Skin of body (tissue), 3 donors: ENCODE measurements at places on chromosomes 16 and 17. TPM values are rescaled to one million over a fixed set of nuclear protein-coding genes. Genes with fewer than 3 reads are reported as not detected.

SCPEP1 gene
- 40.9 TPM for total RNA-seq

IQCK gene
- 11.4 TPM for total RNA-seq

OR3A3 gene
- total RNA-seq = not detected

ERN2 gene
- not detected for total RNA-seq

LLGL2 gene
- 17.8 TPM for total RNA-seq

BCL6B gene
- total RNA-seq = 7.6 TPM

DNASE1L2 gene
- total RNA-seq = 17.3 TPM

ABCC12 gene
- total RNA-seq = 0.10 TPM

ALDH3A1 gene
- total RNA-seq = 2.0 TPM

EZH1 gene
- 29.8 TPM for total RNA-seq

ACSM5 gene
- total RNA-seq = 0.79 TPM

C1QL1 gene
- 0.20 TPM for total RNA-seq

ZNF423 gene
- total RNA-seq = 8.0 TPM

ATP1B2 gene
- total RNA-seq = 2.9 TPM

CUEDC1 gene
- total RNA-seq = 7.6 TPM
